Stimulated activated CD8-positive, alpha-beta memory T cell treated with anti-CD3 and anti-CD28 coated beads, Interleukin-2, amount 100 ng/mL, for 1 hour (primary cell): ENCODE measurements at places on chromosomes 3 and 15.

DNA sequence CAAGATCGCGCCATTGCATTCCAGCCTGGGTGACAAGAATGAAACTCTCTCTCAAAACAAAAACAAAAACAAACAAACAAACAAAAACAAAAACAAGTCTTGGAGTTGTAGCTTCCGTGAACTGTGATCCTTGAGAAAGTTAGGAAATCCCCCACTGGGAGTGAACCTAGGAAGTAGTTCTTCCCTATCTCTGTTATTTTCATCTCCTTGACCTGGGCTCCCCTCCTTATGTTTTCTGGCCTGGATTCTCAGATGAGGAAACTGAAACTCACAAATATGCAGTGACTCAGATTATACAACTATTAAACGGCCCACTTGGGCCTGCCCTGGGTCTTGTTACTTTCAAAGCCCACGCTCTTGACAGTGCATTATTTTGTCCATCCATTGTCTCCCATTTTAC is 29.7 kb downstream of the SAXO2 start:
- DNase-seq, result no peak

GRCh38 chr3:47716656-47717055 is 65.0 kb downstream of the SMARCC1 start:
- no peak for DNase-seq

DNA sequence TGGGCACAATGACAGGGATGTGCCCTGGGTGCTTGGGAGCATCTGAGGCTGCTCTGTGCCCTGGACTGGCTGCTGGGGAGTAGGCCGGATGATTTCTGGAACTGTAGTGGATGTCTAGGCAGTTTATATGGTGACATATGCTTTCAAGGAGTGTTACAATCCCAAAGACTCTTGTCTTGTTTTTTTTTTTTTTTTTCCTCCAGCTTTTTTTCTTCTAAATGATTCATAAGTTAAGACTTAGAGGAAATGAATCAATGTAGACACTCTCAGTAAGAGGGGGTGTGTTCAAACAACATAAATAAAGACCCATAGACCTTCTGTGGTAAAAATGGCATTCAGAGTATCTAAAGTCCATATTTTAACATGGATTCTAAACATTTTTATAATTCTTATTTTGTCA is 706.1 kb upstream of the GOLIM4 start:
- DNase-seq, result no peak

DNA sequence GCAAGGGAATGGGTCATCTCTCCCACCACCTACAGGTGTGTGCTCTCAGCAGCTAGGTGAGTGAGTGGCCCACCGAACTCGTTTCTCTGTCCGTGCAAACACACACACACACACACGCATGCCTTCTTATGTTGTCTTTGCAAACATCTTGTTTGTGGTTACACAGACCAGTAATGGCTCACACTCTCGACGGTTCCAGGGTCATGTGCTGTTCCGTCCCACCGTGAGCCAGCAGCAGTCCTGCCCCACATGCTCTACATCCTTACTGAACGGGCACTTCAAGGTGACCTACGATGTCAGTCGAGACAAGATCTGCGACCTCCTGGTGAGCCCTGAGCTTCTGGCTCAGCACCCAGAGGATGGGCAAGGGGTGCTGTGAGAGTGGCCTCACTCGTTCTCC is 4.3 kb downstream of the ITIH1 start:
- no peak for DNase-seq

DNA sequence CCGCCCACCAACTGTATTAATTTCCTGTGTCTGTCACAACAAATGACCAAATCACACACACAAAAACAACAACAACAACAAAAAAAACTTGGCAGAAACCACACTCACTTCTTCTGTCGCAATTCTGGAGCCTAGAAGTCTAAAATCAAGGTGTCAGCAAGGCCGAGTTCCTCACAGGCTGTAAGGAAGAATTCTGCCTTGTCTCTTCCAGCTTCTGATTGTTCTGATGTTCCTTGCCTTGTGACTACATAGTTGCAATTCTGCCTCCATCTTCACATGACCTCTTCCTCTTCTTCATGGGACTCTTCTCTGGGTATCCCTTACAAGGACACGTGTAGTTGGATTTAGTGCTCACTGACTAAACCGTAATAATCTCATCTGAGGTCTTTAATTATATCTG is 61.4 kb downstream of the IL12A start:
- DNase-seq, result no peak

GRCh38 chr3:140913728-140914127 is 27.9 kb upstream of the SLC25A36 start:
- no peak for DNase-seq

DNA sequence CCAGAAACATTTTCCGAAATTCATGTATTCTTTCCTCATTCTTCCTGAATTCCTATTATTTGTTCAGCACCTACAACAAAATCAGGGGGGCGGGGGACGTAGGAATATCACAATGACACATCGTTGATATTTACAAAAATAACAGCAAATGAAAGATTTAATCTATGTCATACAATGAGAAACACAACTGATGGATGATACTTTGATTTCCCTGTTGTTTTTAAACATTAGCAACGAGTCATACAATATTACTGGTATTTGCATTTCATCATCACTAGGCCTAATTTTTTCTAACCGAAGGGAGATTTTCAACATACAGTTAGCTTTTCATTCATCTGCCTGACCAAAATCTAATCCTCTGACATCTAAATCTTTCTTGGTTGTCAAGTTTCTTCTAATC is 45.3 kb upstream of the INO80 start:
- DNase-seq, result no peak

GRCh38 chr3:194339840-194340239 is 11.3 kb downstream of the CPN2 start:
- DNase-seq, result no peak

GRCh38 chr3:101978348-101978747 is 129.0 kb downstream of the NFKBIZ start:
- no peak for DNase-seq

DNA sequence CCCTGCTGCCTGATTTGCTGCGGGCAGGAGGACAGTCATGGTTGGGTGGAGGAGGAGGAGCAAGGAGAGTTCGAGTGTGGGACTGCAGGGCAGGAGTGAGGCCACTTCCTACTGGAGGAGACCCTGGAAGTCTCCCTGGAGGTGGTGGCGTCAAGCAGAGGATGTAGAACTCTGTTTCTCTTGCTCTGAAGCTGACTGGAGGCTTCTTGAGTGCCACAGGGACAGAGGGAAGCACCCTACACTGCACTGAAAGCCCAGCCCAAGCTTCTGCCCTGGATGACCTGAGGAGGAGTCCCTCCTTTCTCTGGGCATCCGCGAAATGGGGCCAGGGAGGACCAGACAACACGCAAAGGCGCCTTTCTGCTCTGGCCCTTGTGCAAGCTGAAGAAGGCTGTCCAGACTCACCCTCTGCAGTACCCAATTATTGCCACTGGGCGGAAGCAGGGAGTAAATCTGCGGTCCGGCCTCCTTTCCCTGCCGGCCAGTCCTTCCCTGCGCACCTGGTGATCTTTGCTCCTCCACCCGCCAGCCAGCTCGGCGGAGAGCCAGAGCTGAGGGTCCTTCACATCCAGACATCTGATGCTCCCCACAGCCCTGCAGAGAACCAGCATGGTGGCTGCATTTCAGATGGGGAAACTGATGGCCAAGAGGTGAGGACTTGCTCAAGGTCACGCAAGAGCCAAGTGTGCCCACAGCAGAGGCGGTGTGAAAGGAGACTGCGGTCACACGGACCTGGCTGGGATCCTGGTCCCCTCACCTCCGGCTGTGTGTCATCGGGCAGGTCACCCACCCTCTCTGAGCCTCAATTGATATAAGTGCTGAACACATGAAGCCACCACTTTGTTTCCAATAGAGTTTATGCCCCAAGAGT is 207.1 kb downstream of the TBC1D2B start:
- DNase-seq, result no peak

GRCh38 chr3:171935261-171936123 is 92.3 kb downstream of the TMEM212 start:
- DNase-seq, result no peak

- no peak for DNase-seq
Measured at GRCh38 chr3:162367429-162368260, 871.0 kb downstream of the OTOL1 start.

GRCh38 chr15:86743283-86743903 is 663.7 kb downstream of the AGBL1 start:
- DNase-seq, result peak; percentile 33

DNA sequence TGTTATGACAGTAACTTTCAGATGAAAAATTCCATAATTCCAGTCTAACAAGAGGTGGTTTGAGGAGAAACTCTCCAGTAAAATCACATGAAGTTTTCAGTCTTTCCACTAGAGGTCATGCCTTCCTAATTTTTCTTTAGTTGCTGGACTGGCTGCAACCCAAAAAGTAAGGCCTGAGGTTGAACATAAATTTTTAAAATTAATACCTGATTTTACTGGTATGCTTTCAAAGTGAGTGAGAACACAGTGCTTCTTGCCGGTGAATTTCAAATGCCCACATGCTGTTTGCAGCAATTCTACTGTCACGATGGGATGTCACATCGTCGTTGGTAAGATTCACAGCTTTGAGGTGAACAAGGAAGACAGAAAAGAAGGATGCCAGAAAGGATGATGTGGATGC is 89.0 kb upstream of the FGF12 start:
- no peak for DNase-seq

DNA sequence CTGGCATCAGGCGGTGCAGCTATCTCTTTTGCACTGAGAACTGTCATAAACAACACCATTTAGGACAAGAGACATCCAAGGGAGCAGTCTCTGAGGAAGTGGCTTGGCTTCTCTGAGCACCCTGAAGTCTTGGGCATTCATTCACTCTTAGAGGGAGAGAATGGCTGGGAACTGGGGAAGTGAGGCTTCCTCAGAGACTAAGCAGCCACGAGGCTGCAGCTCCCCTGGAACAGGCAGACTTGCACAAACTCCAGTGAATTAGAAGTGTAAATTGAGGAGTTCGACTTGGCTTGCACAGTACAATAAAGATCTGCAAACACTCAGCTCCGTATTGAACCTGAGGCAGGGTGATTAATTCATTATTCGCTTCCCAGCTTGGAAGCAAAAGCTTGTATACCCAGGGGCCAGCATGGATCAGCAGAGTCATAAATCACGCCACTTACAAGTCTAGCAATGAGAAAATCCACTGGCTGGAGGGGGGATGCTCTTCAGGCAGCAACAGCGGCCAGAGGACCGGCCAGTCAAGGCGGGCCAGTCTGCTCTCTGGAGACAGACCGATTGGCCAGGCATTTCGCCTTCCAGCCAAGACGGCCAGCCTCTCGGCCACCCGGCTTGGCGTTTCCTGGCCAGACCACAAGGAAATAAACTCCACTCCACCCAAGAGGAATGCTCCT is 118.8 kb upstream of the ADPGK start:
- DNase-seq, result no peak

GRCh38 chr3:128322030-128323022 is 144.4 kb downstream of the DNAJB8 start:
- peak; percentile 4 for DNase-seq

DNA sequence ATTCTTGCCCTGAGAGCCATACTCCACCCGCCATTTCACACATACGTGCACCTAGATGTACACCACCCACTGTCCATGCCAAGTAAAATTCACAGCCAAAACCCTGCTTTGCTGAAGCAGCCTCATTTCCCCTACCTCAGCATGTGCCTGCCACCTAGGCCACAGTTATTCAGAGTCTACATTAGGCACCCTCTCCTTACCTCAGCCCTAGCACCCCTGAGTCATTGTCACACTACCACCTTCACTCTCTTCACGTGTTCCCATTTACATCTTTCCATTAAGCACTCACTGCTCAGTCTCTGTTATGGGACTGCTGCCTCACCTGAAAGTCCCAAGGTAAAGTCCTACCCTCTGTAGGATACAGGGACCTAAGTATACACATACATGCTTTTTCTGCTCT is 70.0 kb downstream of the SETD5 start:
- DNase-seq, result no peak

DNA sequence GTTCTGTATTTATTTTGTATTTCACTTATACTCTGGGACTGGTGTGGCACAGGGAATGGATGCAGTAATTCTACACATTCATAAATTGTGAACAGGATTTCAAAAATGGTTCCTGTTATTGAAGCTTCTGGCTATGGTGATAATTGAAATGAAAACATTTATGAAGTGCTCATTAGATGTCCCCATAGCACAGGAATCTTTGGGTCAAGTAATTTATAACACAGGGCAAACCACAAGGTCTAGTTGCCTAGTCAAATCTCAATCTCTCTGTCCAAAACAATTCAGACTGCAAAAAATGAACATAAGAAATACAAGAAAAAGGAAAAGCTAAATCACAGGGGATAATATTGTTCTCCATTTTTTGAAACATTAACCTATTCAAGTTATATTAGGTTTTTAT is 117.5 kb upstream of the PTPRG start:
- no peak for DNase-seq

DNA sequence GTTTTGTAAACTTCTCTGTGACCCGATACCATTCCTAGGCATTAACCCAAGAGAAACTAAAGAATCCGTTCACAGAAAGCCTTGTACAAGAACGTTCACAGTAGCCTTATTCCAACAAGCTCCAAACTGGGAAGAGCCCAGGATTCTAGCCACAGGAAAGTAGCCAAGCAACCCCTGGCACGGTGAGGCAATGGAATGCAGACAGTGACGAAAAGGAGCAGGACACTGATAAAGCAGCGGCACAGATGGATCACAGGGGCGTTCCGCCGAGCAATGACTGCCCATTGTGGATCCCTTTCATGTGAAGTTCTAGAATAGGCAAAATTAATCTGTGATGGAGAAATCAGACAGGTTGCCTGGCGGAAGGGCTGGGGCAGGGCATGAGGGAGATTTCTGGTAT is 198.7 kb upstream of the CHRNA7 start:
- DNase-seq, result no peak

DNA sequence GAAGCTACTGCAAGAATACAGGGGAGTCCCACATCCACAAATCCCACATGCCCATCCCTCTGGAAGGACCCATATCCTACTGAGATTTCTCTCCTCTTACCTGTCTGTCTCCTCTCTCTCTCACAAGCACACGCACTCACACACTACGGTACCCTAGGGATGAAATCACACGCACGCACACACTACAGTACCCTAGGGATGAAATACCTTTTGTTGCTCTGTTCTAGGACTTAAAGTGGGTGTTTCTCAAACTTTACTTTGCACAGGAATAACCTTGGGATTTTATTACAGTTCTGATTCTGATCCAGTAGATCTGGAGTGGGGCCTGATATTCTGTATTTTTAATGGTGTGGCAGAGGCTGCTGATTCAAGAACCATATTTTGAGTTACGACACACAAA is 622.2 kb upstream of the ZNF385D start:
- DNase-seq, result no peak

- DNase-seq, result no peak
Measured at GRCh38 chr3:2838546-2839157, 271.5 kb downstream of the IL5RA start.

GRCh38 chr3:37863949-37864822 is 2.5 kb downstream of the CTDSPL start:
- no peak for DNase-seq

GRCh38 chr3:64909011-64909410 is 221.2 kb upstream of the ADAMTS9 start:
- DNase-seq, result no peak
